ENCODE measurements at places on chromosomes 2 and 18.

- DNase-seq, result no peak
These were observed 142.9 kb downstream of the LDLRAD4 start for GRCh38 chr18:13361431-13361830.

- no peak for DNase-seq
These were observed 126.9 kb downstream of the PRKRA start for GRCh38 chr2:178324077-178324476.

GRCh38 chr18:22549260-22549937, 131.7 kb upstream of the CTAGE1 start:
- no peak for DNase-seq

DNA sequence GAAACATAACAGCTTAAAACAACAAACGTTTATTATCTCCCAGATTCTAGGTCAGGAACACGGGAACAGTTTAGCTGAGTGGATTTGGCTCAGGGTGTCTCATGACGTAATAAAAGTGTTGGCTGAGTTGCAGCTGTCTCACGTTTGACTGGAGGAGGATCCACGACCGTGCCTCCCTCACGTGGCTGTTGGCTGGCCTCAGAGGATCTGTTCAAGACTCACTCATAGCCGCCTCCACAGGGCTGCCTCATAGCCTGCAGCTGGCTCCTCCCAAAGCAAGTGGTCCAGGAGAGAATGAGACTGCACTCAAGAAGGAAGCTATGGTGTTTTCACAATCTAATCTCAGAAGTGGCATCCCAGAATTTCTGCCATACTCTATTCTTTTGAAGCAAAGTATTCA, 167.1 kb downstream of the RPRM start:
- DNase-seq, result no peak
